ENCODE measurements at places on chromosomes 2 and 18.

GRCh38 chr2:55159037-55159651, 72.9 kb downstream of the CLHC1 start:
- no peak for DNase-seq

DNA sequence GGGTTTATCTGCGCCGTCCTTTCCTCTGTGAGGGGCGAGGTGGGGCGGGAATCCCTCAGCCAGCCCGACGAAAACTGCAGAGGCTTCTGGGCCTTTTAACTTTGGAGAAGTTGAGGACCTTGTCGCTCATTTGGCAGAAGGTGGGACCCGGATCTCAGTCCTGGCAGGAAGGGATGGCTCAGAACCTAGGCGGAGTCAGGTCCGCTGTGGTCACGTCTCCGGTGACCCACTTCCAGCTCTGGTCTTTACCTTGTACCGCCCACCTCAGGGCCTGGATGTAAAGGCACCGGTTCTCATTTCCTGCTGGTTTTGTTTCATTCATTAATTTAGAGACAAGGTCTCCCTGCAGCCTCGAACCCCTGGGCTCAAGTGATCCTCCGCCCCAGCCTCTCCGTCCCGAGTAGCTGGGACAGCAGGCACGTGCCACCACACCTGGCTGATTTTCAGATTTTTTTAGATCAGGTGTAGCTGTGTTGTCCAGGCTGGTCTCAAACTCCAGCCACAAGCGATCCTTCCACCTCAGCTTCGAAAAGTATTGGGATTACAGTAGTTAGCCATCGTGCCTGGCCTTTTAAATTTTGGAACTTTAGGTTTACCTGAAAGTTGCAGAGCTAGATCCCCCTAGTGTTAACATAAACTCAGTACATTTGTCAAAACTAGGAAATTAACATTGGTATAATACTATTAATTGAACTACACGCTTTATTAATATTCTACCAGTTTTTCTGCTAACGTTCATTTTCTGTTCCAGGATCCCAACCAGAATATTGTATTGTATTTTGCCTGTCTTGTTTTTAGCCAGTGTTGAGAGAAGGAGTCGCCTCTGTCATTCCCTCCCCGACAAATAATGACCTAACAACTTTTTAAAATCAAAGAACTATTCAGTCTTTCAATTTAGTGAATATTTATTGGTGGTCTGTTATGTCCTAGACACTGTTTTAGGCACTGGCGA, 852 bp downstream of the POLI start:
- peak; percentile 37 for DNase-seq

GRCh38 chr18:36724169-36724568, 104.6 kb downstream of the TPGS2 start:
- no peak for DNase-seq

DNA sequence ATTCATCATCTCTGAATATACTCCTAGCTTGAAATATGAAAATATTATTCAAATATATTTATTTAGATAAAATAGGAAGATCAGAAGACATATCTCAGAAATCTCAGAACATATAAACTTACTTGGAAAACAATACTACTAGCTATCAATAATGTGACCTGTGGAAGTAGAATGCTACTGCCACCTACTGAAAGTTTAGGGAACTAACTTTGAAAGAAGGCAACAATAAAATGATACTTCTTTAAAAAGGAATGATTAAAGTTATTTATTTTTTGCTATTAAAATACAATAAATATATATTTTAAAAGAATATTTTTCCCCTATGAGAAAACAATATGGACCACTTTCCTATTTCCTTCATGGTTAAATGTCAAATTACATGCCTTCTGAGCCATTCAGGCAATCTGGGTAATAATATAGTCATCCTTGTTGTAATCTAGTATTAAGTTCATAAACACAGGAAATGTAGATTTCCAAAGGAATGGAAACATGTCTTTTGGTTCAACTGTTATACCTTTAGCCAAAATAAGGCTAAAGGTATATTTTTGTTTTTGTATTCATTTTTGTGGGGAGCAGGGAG, 26.0 kb downstream of the ACADL start:
- peak; percentile 12 for DNase-seq

GRCh38 chr2:68548396-68548795, 81.0 kb downstream of the APLF start:
- DNase-seq: no peak

DNA sequence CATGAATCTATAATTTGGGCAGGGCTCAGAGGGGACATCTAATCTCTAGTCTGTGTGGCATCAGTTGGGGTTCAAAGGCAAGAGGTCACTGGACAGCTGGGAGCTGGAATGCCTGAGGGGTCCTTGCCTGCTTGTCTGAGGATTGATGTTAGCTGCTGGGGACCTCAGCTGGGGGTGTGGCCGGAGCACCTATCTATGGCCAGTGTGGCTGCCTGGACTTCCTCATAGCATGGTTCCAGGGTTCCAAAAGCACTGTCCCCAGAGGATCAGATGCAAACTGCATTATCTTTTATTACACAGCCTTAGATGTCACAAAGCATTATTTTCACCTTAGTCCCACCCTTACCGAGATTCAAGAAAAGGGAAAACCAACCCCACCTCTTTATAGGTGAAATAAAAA, 38.6 kb upstream of the YPEL5 start:
- no peak for DNase-seq

- no peak for DNase-seq
Measured at GRCh38 chr2:96884299-96885094, 14.6 kb upstream of the SEMA4C start.

Data from neural progenitor cell (in vitro differentiated cells).